ENCODE measurements at places on chromosomes 5 and 9.

DNA sequence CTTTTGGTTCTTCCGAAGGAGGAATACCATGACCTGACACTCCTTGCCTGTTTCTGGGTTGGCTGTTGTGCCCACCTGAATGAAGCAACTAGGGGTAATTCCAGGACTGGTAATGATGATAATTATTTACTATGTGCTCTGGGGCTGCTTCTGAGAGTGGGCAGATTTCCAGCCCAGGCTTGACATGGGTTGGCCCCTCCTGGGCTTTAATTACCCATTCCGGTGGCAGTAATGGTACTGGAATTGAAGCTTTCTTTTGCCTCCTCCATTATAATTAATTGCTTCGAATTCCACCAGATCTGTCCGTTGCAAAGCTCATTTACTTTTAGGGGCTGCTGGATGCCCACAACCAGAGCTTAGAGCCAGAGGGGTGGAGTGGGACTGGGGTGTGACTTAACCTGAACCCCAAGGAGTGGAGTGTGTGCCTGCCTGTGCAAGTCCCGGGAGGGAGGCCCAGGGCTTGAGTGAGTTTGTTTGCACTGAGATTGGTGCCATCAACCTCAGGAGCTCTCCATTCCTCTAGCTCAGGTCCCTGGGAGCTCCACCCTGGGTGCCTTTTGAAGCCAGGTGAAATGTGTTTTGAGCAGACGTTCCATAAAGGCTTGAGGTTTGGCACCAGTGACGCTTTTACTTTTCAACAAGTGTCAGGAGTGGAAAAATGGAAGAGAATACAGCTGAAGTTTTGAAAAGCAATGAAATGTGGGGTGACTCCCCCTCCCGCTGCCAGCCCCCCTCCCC lies 214.6 kb downstream of the PDZD2 start:
- DNase-seq, result no peak

DNA sequence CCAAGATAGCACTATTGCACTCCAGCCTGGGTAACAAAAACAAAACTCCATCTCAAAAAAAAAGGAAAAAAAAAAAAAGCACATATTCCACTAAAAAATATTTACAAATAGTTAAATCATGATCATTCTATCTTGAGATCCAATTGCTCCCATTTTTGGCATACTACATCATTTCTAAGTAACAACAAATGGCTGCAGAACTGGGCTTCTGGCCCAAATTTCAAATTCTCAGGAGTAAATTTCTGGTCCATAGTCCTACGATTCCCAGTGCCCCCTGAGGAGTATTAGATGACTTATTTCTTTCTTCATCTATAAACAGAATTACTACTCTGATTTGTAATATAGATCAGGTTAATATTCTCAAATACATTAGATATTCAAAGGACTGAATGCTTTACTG lies 62.1 kb downstream of the CEMIP2 start:
- no peak for DNase-seq

GRCh38 chr5:162990856-162991497 lies 446.4 kb upstream of the CCNG1 start:
- DNase-seq, result no peak

- no peak for DNase-seq
These were observed 15.5 kb upstream of the FSD1L start for GRCh38 chr9:105432247-105432842.

GRCh38 chr5:170420806-170421412 lies 31.7 kb upstream of the KCNMB1 start:
- DNase-seq, result peak; percentile 80

GRCh38 chr5:68122439-68123328 lies 92.9 kb upstream of the PIK3R1 start:
- DNase-seq, result no peak

DNA sequence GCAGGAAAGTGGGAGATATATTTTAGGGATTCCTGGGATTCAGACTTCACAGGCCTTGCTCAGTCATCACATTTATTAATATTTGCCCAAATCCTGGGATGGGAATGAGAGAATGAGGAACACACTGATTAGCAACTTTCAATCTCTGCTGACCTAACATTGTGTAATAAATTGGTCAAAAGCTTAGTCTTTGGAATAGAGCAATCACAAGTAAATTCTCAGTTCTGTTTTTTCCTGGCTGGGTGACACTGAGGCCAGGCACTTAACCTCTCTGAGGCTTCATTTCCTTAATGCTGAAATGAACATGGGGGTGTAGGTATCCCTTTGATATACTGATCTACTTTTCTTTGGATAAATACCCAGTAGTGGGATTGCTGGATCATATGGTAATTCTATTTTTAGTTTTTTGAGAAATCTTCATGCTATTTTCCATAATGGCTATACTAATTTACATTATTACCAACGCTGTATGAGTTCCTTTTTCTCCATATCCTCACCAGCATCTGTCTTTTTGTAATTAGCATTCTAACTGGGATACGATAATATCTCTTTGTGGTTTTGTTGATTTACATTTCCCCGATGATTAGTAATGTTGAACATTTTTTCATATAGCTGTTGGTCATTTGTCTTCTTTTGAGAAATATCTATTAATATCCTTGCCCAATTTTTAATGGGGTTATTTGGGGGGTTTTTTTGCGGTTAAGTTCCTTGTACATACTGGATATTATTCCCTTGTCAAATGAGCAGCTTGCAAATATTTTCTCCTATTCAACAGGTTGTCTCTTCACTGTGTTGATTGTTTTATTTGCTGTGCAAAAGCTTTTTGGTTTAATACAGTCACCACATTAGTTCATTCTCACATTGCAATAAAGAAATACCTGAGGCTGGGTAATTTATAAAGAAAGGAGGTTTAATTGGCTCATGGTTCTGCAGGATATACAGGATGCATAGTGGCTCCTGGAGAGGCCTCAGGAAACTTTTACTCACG lies 36.8 kb upstream of the NIPBL start:
- peak; percentile 66 for DNase-seq

GRCh38 chr5:110909950-110910349 lies 161.6 kb upstream of the TSLP start:
- no peak for DNase-seq

DNA sequence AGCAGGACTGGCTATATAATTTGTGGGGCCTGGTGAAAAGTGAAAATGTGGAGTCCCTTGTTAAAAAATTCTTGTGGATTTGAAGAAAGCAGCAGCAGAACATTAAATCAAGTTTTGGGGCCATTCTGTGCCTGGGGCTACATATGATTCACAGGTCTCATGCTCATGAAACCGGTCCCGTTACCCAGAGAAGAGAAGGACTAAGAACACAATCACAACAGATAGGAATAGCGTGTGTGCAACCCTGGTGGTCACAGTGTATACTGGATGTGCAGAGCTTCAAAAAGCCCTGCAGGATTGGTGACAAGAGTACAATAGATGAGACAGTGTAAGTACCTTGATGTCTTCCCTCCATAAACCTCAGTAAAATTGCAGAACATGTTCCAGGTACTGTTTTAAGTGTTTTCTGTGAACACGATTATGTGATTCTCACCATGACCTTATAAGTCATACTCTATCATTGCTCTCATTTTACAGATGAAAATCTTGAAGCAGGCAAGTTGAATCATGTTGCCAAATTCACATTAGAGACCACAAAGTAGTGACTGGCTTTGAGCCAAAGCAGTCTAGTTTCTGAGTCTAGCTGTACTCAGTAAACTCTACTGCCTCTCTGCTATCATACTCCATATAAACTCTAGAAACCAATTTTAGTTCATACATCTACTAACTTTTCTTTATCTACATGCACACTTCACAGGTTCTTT lies 636.5 kb downstream of the TAF11L14 start:
- no peak for DNase-seq

DNA sequence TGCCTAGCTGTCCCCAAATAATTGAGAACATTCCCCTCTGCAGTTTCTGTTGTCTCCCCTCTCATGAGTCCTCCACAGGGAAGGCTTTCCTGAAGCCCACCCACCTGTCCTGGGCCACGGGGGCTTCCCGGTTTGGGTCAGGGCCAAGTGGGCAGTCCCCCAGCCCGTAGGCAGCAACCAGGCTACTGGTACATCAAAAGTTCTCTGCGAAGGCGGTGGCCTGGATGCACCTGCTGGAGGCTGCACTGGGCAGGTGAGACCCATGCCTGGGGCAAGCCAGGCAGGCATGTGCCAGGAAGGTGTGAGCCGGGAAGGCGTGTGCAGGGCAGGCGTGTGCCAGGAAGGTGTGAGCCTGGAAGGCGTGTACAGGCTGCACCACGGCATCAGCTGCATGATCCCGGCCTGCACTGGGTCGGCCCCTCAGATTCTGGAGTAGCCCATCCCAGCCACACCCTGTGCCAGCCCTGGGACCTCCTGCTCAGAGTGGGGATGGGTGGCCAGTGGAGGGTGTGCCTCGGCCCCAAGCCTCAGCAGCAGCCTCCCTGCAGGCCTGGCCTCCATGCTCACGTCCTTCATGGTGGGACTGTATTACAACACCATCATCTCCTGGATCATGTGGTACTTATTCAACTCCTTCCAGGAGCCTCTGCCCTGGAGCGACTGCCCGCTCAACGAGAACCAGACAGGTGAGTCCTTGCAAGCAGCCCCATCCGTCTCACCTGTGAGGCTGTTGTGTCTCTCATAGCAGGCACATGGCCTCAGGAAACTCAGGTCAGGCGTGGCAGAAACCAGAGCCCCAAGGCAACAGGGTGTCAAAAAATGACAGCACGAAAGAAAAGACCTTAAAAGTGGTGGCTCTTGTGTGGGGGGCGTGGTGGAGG lies 8.7 kb downstream of the SLC6A19 start:
- no peak for DNase-seq

DNA sequence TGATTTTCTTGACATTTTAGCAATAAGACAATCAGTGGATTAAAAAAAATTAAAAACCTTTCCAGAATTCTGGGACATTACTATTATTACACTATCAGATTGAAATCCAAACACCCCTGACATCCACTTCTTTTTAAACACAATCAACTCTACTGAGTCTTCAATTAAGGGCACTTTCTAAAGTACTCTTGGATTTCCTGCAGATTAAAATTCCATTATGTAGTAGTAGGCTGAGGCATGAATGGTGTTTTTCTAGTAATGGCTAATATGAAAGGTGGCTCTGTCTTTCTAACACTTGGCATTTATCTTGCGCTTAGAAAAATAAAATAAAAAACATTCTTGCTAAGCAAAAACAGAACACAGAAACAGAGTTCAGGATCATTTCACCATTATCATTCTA lies 107.8 kb downstream of the OXCT1 start:
- DNase-seq, result no peak

DNA sequence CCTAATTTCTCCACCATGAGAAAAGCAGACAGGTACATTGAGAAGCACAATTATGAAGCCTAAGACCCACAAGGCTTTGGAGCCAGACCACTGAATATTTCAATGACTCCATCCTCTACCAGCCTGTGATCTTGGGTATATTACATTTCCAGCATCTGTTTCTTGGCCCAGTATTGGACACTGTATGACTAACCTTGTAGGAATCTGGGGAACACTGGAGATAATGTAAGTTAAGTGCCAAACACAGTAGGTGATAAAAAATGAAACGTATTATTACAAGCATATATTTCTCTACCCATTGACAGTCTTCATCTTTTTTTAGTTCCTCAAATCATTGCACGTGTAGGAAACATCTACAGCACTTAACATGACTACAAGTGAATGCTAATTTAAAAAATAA lies 28.6 kb upstream of the FEM1C start:
- DNase-seq, result no peak

- DNase-seq, result no peak
These were observed 73.3 kb upstream of the PHF24 start for GRCh38 chr9:34884747-34885189.

DNA sequence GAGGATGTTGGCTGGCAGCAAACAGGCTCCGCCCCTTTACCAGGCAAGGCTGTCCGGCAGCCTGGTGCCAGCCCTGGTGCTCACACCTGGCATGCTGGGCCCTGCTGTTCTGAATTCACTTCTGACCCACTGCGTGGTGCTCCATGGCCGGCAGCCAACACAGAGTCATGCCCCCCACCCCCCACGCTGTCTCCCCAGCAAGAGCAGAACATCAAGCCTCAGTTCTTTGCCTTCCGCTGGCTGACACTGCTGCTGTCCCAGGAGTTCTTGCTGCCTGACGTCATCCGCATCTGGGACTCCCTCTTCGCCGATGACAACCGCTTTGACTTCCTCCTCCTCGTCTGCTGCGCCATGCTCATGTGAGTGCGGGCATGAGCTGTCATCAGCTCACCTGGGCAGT lies 12.6 kb upstream of the ENDOG start:
- no peak for DNase-seq

- no peak for DNase-seq
These were observed 246.8 kb upstream of the HAPLN1 start for GRCh38 chr5:83967417-83967816.

DNA sequence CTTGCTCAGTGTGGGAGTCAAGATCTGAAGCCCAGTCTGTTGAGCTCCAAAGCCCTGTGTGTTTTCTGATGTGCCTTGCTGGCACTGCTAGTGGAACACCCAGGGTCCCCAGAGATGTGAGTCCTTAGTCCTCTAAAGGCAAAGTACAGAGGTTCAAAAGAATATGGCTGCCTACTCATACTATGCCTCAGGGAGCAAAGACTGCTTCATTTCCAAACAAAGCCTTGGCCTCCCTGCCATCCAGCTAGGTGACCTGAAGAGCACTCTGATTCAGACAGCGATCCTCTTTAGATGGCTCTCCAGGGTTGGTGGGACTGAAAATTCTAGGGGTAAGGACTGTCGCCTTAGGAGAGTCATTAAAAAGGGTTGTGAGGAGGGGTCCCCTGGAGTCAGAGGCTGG lies 2.0 kb downstream of the PRLR start:
- DNase-seq, result no peak

- DNase-seq, result no peak
These were observed 406.8 kb downstream of the BRINP1 start for GRCh38 chr9:118962426-118962825.

- DNase-seq, result no peak
These were observed 191.7 kb downstream of the DRD1 start for GRCh38 chr5:175252234-175252805.

DNA sequence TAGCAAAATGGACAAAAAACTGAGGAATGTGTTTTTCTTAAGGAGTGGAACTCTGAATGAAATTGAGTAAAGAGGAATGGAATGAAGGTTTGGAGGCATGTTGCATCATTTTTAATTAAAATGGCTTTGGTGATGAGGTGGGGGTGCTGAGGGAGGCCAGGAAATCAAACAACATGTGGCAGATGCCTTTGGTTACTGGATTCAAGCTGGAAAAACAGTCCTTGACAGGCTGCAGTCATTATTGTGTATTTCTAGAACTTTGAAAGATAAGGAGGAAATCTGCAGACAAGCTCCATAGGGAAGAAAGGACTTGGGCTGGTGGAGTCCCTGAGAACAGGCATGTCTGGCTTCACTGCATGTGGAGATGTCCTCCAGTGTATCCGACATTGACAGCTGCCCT lies 203.5 kb upstream of the HAPLN1 start:
- DNase-seq, result no peak

Measured in suppressor macrophage (primary cell).